ENCODE measurements at places on chromosomes 16 and 17.

DNA sequence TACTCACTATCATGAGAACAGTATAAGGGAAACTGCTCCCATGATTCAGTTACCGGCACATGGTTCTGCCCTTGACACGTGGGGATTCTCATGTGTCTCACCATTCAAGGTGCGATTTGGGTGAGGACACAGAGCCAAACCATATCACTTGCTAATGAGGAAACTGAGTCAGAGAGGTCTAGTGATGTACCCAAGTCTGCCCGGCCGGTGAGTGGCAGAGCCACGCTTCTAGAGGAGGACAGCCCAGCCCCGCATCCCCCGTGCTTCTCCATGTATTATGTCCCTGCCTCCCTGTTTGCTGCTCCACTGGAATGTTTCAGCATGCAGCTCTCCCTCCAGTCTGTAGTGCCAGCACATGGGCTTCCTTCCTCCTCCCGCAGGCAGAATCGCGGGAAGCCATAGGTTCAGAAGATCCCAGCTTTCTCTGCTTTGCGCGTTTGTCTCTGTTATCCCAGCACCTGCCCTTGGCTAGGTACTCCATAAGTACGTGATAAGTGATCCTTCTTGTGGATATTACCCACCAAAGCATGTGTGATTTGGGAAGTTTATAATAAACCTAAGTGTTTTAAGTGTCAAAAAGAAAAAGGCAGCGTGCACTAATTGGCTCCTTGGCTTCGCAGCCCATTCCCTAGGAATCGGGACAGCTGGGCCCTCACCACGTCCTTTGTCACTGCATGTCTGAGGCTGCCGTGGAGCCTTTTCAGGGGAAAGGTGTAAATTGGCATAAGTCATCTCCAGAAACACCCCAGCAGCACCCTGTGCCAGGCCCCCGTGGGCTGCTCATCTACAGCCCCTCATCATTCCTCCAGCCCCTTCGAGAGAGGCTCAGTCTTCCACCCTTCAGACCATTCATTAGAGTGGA, 103.8 kb downstream of the CLEC16A start:
- DNase-seq, result no peak

DNA sequence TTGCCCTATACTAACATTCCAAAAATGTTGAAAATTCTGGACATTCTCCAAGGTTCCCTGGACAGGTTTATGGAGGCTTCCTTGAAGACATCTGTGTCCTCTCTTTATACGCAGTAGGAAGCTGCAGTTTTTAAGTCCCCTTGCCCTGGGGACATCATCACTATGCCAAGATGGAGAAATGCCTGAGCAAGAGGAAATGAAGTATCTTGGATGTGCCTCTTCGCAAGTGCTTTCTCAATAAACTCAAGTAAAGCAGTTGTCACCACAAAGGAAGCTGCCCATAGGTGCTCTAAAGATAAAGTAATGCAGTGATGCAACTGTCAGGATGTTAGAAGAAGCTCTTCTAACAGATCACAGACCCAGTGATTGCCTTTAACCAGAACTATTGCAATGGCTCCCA, 71.0 kb downstream of the CDYL2 start:
- no peak for DNase-seq

- peak; percentile 99 for DNase-seq
These were observed 157.4 kb downstream of the PRKCA start for GRCh38 chr17:66459811-66460270.

DNA sequence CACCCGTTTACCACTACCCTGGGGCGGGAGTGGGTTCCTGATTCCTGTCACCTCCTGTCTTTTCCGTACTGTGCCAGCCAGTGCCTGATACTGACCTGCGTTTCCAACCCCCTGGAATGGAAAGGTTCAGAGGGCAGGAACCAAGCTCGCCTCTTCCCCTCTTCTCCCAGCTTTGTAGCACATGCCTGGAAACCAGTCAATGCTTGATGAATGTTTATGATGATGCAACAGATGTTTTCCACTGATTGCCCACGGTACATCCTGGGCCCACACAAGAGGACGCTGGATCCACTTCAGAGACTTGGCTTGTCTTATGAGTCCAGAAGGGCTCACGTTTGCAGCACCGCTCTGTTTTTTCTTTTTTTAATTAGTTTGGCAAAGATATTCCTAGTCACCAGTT, 262.0 kb downstream of the CPPED1 start:
- DNase-seq, result no peak

DNA sequence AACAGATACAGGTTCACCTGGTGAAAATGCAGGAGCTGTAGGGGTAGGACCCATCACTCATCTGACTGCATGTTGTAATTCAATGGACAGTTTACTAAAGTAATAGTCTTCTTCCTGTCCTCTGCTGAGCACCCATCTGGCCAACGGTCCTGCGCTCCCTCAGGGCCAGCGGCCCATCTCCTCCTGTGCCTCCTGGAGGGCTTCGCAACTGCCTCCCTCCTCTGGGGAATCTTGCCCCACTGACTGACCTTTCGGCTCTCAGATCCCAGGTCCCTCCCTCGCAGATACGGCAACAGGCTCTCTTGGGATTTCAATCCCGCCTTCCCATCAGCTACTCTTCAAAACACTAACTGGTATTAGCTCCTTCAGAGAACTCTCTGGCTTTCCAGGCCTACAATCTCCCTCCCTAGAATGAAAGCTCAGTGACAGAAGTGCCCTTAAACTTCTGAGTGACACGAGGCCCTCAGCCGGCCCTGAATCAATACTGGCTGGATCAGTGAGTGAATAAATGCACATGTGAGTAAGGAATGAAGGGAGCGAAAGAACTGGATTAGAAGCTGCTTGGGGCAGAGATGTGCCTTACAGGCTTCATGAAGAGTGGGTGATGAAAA, 1.3 kb downstream of the PEMT start:
- DNase-seq, result peak; percentile 22

GRCh38 chr16:84752600-84752999, 52.8 kb downstream of the USP10 start:
- DNase-seq, result no peak

DNA sequence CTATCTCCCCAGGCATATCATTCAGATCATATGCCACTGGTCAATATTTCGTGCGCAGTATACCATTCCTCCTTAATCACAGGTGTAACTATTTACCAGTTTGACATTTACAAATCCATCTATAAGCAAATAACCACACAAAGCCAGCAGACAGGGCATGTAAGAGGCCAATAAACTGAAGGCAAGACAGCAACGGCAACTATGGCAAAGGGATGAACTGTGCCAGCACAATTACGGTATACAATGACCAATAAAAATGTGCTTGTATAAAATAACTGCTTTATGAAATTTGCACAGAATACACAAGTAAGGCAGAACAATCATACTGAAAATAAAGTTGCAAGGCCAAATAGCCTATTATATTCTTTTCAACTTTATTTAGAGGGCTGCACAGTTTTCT, 9.2 kb downstream of the NETO2 start:
- no peak for DNase-seq

- DNase-seq, result no peak
These were observed 49.2 kb downstream of the METTL16 start for GRCh38 chr17:2462481-2462880.

DNA sequence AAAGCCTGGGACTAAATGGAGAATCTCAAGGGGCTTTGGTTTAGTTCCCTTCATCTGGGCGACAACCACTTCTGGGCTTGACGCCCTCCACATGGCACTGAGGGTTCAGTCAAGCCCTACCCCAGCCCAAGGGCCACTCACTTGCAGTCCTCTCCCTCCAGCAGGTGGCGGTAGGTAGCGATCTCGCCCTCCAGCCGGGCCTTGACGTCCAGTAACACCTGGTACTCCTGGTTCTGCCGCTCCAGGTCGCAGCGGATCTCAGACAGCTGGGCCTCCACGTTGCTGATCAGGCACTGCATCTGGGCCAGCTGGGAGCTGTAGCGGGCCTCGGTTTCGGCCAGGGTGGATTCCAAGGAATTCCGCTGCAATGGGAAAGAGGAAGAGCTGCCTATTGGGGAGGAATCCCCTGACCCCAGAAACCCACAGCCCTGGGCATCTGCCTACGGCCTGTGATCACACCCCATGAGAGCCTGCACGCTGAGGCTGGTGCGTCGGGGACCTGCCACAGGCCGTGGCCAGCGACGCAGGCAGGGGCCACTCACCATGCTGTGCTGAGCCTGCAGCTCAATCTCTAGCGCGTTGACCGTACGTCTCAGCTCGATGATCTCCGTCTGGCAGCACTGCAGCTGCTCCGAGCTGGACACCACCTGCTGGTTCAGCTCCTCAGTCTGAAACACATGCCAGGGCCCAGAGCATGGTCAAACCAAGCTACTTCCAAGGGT, 2.7 kb downstream of the KRT36 start:
- no peak for DNase-seq

- DNase-seq, result no peak
These were observed 23.7 kb downstream of the SBK1 start for GRCh38 chr16:28316054-28316453.

GRCh38 chr17:44095647-44096496, 25.3 kb downstream of the G6PC3 start:
- peak; percentile 94 for DNase-seq

DNA sequence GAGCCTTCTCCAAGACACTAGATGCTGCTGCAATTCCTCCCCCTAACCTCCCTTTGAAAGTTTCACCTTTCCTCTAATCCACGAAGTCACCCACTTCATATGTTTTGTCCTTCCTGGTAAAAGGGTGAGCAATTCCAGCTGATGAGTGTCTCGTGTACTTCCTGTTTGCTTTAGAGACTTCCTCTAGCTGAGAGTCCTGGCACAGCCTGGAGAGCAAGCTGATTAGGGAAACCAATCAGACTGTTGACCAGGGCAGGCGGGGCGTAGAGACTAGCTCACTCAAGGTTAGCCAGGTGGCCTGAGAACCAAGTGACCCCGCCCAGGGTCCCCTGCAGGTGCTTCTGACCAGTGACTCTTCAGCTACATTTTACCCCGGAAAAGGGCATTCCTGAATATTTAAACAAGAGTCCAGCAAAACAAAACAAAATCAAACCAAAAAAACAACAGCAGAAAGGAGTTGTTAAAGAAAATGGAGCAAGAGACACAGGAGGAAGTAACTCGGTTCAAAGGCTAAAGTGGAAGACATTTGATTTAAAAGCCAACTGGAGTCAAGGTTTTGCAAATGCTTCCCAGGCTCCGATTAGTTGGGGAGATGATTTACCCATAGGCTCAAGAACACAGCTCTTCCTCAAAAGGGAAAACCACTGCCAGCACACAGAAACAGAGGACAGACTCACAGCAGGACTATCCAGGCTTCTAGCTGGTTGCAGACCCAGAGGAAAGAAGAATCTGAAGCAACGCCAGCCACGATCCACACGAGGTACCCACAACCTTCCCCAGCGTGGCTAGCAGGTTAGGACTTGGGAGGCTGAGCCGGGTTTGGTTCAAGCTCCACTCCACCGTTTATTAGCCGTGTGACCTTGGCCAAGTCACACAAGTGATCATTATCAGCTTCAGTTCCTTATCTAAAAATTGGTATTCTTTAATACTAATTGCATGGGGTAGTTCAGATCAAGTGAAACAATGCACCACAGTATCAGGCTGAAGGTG, 13.4 kb downstream of the HSPB9 start:
- peak; percentile 86 for DNase-seq

- DNase-seq, result no peak
These were observed 97.1 kb downstream of the CDH11 start for GRCh38 chr16:65024767-65025178.

- no peak for DNase-seq
These were observed 142.6 kb upstream of the CRHR1 start for GRCh38 chr17:45641541-45641940.

- peak; percentile 35 for DNase-seq
These were observed 961 bp downstream of the FGF11 start for GRCh38 chr17:7440113-7440833.

DNA sequence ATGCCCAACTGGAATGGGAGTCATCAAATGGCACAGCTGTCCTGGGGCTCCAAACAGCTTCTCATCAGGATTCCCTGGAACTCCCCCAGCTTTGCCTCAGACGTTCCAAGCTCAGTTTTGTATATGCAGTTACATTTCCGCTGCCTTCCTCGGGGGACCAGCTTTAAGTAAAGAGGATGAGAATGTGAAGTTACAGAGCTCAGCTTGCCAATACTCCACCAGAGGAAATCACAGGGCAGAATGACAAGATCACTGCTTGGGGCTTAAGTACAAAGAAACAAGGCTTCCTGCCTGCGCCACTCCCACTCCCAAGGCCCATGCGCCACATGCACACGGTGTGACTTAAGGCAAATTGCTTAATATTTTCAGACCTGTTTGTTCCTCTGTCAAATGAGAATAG, 272.4 kb upstream of the CDH11 start:
- DNase-seq, result no peak

GRCh38 chr17:77420095-77420803, 279.5 kb downstream of the SEC14L1 start:
- DNase-seq, result no peak

DNA sequence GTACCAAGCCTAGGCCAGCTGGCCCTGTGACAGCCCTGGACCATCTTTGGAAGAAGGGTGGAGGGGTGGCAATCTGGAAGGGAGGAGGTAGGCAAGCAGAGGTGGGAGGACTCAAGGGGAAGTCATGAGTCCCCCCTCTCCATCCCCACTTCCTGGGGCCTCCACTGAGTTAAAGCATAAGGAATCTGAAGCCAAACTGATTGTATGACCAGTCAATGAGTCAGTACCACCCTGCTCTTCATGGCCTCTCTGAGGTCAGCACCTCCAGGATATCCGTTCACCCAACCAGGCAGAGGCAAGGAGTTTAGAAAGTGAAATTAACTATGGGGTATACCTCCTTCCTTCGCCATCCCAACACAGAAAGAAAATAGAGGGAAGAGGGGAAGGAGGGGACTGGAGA, 272.7 kb downstream of the SOX9 start:
- DNase-seq, result peak; percentile 100

DNA sequence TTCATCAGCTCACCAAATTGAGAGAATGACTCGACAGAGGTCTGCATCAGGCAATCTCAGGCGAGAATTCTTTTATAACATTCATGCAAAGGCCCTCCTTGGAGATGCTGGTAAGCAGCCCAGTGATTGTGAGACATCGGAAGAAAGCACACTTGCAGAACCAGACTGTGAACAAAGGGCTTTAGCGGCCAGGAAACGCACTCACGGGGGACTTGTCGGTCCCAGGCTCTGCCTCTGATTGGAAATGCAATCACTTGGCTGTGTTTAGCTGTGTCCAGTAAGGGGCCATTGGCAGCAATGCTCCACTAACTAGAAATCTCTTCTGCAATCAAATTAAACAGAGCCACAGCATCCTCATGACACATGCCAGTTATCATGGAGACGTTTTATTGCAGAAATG, 226.7 kb upstream of the CDH13 start:
- DNase-seq, result no peak

GRCh38 chr17:8687737-8688466, 56.7 kb downstream of the CCDC42 start:
- DNase-seq, result no peak

All from ELR (cell line).